Epithelial cell of prostate (primary cell): ENCODE measurements at places on chromosomes 5 and 9.

- no peak for DNase-seq
These were observed 137.1 kb downstream of the KCTD16 start for GRCh38 chr5:144307736-144308135.

DNA sequence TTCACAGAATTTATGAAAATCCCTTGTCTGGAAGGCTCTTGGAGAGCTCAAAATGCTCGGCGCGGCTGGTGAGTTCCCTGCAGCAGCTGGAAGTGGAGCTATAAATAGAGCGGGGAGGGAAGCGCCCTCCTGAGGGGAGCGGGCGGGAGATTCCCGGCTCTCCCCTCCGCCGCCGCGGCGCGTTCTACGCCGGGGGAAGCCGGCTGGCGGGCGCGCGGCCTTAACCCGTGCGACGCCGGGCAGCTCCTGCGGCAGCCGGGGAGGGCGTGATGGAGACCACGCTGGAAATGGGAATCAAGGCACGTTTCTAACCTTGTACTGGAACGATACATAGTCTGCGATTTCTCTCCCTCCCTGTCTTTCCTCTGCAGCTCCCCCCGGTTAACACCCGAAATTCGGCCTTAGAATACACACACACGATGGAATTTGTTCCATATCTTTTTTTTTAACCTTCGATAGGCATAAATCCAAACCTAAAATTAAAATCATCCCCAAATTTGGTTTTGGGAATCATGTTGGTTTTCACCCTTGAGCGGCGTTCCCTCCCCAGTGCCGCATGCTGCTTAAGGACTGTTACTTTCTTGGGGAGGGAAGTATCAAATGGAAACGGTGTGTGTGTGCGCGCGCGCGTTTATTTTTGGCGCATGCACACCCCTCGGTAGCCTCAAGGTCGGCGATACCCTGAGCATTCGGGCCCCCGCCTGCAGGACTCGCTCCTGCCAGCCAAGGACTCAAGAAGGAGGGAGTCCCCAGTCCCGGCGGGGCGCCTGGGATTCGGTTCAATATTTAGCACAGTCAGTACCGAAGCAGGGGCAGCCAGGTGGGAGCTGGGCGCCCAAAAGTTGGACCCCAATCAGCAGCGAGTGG lies 306.3 kb upstream of the KCNN2 start:
- DNase-seq, result no peak

DNA sequence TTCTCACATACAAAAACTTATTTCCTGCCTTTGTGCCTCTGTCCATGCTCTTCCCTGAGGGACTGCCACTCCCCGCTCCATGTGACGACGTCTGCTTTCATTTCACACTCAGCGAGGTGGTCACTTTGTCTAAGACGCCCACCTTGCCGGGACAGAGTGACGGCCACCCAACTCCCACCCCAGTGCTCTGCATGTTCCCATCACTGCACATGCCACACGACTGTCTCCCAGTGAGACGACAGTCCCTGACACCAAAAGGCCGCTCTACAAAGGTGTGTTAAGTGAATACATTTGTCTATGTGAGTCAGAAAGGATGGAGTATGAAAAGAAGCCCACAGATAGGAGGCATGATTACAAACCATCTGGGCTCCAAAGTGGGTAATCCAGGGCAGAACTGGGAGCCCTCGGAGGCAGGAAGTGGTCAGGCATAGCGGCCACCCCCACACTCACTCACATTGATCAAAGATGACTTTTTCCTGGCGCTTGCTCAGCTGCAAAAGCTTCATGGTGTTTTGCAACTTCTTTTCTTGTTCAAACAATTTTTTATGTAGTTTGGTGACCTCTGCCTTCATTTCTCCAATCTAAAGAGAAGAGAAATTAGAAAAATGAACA lies 185.8 kb downstream of the CDK5RAP2 start:
- peak; percentile 46 for DNase-seq

GRCh38 chr9:114433720-114434255 lies 46.0 kb upstream of the AKNA start:
- DNase-seq, result no peak

DNA sequence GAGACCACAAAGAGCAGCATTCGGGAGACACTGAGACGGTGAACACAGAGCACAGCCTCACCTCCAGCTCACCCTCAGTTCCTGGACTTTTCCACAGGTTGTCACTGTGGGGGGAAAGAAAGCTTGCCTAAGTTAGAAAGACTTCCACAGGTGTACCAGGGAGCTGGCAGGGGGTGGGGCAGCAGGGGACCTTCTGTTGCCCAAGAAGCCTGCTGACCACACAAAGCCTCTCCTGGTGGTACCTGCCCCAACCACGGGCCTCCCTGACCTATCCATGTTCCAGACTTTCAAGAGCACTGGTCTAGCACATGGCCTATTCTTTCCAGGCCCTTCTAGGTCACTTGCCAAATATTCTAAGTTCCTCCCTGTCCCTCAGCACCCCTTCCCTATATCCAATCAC lies 550.8 kb downstream of the BNC2 start:
- DNase-seq, result no peak

DNA sequence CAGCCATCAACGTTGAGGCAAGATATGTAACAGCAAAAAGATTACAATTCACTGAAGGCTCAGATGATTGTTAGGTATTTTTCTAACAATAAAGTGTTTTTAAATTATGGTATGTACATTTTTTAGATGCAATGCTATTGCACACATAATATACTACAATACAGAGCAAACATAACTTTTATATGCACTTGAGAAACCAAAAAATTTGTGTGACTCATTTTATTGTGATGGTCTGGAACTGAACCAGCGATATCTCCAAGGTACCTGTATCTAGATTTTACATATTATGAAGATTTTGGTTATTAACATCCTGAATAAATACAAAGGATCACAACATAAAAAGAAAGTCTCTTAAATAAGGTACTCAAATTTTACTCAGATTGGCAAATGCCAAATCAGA lies 41.3 kb downstream of the TBCA start:
- DNase-seq, result no peak

DNA sequence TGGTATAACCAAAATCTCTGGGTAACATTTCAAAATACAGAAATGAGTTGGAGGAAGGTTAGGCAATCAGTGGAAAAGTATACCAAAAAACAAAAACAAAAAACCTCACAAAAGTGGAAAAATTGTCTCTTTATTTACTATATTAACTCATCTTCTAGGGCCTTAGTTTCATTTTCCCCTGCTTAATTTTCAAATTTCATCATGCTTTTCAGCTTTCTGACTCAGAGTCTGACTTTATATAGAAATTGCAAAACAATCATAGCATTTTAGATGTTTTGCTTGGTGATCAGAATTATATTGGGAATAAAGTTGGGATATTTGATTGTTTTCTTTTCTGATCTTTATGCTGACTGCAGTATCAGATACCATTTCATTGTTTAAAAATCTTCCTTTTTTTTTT lies 257.0 kb upstream of the PRR16 start:
- no peak for DNase-seq

DNA sequence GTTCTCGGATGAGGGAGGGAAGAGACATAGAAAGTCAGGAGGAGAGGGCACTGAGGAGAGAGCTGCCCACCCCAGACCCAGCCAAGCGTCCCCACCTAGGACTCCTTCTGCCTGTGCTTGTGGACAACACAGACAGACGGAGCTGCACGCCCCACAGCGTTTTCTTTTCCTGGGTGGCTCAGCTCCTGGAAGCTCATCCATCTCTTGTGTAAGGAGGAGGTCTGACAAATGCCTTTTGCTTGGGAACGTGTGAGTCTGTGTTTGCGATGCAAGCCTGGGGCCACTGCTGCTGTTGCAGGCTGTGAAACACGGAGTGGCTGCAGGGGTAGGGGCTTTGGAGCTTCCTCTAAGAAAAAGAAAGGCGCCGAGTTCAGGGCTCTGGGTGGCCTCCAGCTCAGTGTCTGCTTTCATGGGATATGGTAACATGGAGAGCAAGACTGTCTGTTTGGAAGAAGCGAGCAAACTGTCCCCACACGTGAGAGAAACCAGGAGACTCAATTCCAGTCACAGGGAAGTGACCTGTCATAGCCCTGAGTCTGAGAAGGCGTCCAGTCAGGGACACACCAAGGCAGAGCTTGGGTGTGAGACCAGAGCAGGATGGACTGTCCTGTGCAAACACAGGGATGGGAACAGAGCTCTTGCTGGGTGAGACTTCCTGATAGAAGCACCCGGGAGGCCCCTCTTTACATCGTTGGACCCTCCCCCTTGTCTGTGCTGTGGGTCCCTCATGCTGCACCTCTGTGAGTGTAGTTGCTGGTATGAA lies 42.7 kb downstream of the GADD45G start:
- DNase-seq, result no peak

GRCh38 chr9:89497257-89497963 lies 503 bp downstream of the SEMA4D start:
- DNase-seq, result no peak

- no peak for DNase-seq
These were observed 262.1 kb downstream of the FANCC start for GRCh38 chr9:95055334-95055850.

GRCh38 chr9:136901516-136902258 lies 15.4 kb downstream of the TRAF2 start:
- peak; percentile 78 for DNase-seq

- no peak for DNase-seq
These were observed 25.3 kb upstream of the ANXA2R start for GRCh38 chr5:43065387-43065947.

DNA sequence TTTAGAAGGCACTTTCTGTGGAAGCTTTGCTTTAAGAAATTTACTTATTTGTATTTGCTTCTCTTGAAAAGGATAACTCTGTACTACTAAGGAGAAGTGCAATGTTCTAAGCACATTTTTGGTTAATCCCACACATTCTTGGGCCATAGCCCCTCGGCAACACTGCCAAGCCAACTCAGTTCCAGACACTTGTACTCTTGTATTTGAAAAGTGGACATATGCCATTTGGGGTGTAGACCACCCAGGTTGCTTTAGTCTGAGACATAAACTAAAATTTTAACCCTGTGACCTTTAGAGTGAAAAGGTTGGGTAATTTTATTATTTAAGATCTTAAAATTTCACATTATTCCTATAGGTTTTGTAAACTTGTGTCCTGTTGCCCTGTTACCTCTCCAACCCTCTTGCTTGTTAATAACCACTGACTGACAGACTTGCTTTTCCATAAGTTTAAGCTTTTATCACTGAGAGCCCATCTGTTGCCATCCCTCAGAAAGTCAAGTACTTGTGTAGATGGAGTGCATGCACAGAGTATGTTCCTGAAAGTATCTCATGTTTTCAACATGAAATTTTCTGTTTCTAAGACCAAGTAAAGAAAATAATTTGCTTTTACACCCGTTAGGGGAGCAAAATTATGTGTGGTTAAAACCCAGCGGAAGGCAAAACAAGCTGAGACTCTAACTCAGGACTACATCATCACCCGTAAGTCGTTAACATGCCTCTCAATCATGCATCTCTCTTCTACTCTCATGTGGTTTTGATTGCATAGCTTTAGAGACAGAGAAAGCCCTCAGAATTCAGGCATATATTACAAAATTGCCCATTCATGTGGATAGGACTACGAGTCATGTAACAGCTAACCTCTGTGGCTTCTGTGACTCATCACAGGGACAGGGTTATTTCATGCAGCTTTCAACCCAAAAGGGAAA lies 117.3 kb downstream of the GDNF start:
- peak; percentile 34 for DNase-seq

DNA sequence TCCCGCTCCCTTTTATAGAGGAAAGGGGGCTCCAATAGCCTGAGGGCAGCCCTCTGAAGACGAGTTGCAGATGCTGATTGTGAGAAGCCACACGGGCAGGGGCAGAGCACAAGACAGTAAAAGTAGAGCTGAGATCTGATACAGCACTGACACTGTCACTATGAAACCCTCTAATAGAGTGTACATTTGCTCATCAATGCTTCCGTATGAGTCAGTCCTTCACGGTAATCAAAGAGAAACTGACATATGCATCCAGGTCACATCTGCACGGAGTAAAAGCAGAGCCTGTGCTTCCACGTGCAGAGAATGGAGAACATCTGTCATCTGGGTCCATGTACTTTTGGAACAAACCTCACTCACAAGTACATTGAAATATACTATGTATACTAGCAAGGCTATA lies 60.6 kb upstream of the TMEM215 start:
- no peak for DNase-seq

DNA sequence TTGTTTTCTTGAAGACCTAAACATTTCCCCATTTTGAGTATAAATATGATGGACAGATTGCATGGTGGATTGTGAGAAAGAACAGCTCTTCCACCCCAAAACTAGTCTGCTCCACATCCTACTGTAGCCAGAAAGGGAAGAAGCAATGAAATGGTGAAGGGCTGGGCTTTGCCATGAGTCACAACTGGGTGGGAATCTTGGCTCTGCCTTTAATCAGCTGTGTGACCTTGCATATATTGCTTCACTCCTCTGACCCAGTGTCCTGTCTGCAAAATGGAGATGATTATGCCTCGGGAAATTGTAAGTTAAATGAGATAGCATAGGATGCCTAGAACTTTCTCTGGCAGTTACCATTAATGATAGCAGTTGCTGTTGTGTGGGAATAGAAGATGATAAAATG lies 101.9 kb downstream of the PDE8B start:
- no peak for DNase-seq

DNA sequence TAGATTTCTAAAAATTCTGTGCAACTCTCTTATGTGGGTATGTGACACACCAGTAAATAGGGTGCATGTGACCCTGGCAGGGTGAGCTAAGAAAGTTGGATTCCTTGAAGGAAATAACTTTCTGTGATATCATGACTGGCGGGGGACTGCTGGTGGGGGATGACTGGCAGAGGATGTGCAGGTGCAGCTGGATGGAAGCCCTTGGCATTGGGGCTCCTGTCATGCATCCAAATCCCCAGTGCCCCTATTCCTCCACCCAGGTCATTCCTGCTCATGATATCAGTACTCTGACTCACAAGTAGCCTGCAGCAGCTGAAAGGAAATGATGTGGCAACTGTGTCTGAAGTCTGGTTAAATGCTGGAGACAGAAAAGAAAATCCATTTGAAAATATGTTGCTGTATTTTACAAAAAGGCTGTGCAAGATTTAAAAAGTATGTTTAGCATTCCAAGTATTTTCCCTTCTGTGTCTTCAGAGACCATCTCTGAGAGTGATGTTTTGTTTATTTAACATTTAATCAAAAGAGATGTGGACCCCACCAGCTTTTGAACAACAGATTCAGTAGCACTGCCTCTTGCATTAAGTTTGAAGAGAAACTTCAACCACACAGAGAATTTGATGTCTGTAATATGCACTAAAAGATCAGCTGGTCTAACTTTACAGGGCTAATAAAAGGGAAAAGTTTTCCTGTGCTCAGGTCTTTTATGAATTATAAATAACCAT lies 17.9 kb upstream of the ZSWIM6 start:
- DNase-seq, result no peak

GRCh38 chr9:111195766-111196165 lies 134.3 kb downstream of the OR2K2 start:
- no peak for DNase-seq

DNA sequence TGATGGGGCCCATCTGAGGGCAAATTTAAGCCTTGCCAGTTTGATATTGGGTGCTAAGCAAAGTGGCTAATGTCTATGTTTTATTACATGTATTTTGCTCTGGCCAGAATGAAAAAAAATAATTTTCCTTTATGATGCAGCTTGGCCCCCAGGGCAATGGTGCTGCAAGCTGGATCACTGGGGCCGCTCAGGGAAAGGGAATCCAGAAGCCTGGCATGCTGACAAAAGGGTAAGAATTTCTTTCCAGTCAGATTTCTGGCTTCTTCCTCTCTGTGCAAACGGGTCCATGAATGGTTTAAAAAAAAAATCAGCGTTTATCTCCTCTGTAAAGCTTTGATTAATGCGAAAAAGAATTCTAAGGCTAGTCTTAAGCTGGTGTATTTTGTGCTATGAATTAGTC lies 138.4 kb downstream of the MAPKAP1 start:
- DNase-seq, result no peak
